Stimulated activated CD4-positive, alpha-beta T cell treated with anti-CD3 and anti-CD28 coated beads, Interleukin-2, amount 100 ng/mL, for 4 hours (primary cell): ENCODE measurements at places on chromosomes 6 and 20.

GRCh38 chr6:167030222-167031072 lies 31.2 kb downstream of the CEP43 start:
- DNase-seq, result no peak

DNA sequence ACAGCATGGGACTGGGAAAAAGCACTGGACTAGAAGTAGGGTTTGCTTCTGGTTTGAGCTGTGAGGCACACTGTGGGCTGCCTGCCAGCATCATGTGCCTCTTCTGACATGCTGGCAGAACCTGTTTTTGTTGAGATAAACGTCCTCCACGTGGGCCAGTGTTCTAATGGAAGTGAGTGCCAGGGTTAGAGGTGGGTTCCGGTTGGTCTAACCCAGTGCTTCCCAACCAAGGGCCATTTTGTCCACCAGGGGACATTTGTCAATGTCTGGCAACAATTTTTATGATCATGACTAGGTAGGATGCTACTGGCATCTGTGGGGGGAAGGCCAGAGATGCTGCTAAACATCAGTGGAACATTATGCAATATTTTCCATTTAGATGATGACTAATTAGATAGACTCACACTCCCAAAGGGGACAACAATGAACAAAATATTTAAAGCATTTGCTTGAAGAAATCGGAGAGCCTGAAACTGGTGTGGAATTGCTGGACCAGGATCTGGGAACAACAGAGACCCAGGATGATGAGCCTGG lies 7.8 kb upstream of the APMAP start:
- DNase-seq, result no peak

- DNase-seq, result no peak
Measured at GRCh38 chr6:52284131-52284459, 447 bp downstream of the MCM3 start.

DNA sequence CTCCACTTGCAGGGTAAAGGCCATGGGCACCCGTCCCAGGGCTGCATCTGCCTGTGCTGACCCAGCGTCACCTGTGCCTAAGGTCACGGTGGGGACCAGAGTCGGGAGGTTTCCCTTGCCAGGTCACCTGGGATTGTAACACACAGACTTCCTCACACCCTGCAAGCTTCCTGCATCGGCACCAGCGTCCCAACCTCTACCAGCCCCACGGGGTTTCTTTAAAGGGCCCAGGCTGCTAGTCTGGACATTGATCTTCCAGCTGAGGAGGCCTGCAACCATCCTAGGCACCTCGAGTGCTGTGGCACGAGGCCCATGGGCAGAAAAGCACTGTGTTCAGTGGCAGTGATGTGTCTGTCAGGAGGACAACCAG lies 12.6 kb downstream of the ACSS1 start:
- no peak for DNase-seq

DNA sequence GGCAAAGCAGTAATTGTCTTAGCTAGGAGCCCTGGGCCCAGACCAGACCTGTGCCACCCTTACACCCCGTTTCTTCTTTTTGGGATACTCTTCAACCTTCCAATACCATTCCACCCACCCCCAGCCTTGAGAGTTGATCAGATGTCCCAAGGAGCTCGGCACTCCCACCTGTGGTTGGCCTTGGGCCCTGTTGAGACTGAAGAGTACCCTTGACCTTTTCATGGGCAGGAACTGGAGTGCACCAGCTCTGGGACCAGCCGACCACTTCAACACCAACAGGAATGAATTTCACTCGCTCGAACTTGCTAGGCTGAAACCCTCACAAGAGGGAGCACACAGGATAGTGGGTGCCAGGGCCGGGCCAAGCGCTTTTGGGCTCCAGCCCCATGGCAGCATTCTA lies 273.6 kb downstream of the PHACTR1 start:
- no peak for DNase-seq

DNA sequence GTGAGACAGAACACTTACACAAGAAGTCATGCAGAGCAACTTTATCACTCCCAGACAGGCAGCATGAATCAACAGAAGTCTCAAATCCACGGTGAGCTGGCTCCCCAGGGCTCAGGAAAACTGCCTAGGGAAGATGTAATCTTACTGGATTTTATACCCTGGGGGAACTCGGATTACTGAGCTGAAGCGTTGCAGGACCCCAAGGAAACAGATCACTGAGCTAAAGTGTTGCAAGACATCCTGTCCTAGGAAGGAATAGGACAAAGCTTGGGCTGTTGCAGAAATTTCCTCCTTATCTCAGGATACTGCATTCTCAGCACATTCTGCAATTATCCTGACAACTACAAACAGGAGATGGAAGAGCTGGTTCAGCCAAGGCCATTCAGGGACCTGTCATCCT lies 224.8 kb downstream of the TFAP2A start:
- no peak for DNase-seq

DNA sequence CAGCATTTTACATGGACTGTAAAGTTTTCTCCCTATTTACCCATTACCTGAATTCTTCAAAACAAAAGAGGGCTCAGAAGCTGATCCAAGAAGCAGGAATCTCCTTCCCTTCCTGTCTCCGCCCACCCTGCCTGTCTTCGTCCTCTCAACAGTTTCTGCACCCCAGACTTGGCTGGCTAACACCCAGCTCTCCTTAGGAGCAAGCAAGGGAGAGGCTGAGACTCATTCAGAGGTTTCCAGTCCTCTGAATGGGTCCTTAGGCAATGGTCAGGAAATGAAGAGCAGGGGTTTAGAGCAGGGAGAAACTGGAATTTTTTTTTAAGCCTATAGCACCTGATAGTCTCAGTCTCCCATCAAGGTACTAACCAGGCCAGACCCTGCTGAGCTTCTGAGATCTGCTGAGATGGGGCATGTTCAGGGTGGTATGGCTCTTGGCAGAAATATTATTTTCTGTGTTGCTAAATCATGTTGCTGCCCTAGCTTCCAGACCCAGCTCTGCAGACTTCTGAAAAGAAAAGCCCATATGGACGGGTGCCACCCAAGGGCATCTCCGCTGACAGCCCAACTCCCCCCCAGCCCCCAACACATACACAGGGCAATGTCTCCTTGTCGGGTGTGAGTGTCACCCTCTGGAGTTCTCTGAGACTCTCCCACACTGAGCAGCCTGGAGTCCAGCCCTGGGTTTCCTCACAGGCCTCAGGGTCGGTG lies 74.6 kb upstream of the CD93 start:
- no peak for DNase-seq

DNA sequence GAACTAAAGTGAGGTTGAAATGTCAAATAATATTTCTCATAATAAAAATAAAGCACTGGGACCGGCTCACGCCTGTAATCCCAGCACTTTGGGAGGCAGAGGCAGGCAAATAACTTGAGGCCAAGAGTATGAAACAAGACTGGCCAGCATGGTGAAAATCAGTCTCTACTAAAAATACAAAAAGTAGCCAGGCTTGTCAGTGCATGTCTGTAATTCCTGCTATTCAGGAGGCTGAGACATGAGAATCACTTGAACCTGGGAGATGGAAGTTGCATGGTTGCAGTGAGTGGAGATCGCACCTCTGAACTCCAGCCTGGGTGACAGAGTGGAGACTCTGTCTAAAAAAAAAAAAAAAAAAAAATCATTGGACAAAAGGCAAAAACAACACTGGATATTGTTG lies 38.4 kb upstream of the RSPO3 start:
- DNase-seq, result no peak

DNA sequence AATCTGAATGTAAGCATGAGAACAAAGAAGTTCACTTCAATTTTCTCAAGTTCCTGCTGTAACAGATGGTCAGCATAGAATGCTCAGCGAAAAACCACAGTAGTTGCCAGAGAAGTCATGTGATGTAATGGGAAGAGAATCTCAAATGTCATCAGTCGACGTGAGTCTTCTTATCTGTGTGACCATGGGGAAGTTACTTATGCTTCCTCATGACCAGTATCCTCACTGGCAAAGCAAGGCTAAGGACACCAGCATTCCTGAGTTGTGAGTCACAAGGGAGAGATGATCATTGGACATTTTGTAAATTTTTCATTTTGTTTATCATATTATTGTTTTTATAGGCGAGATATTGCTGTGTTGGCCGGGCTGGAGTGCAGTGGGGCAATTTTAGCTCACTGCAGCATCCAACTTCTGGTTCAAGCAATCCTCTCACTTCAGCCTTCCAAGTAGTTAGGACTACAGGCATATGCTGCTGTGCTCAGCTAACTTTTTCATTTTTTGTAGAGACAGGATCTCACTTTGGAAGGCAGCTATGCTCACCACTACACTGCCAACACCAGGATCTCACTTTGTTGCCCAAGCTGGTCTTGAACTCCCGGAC lies 21.9 kb downstream of the SGK1 start:
- no peak for DNase-seq

- no peak for DNase-seq
Measured at GRCh38 chr6:153140299-153140698, 9.2 kb upstream of the RGS17 start.
